ENCODE measurements at places on chromosomes 5 and 9. TPM values are rescaled to one million over a fixed set of nuclear protein-coding genes. Genes with fewer than 3 reads are reported as not detected.

GRCh38 chr9:100211476-100211875 lies 112.4 kb downstream of the INVS start:
- H3K4me1 ChIP-seq: peaks cover 12% of the 10 kb centered on the region
- no peak overlapping the region for H3K27ac ChIP-seq
- no peak for DNase-seq
- H3K4me3 ChIP-seq: no peak overlapping the region
- no peaks in the 10 kb centered on the region for H3K27me3 ChIP-seq

ABCA1 gene
- total RNA-seq: 31.3 TPM

GRCh38 chr5:55603922-55604321 lies 69.2 kb upstream of the PLPP1 start:
- H3K27me3 ChIP-seq: no peaks in the 10 kb centered on the region
- no peaks in the 10 kb centered on the region for H3K36me3 ChIP-seq
- H3K4me1 ChIP-seq: peaks cover 24% of the 10 kb centered on the region
- DNase-seq: no peak
- no peak overlapping the region for H3K4me3 ChIP-seq

LIX1 gene
- total RNA-seq: not detected

- no peak overlapping the region for H3K4me3 ChIP-seq
- peaks cover 6% of the 10 kb centered on the region for H3K4me1 ChIP-seq
- no peaks in the 10 kb centered on the region for H3K36me3 ChIP-seq
- no peaks in the 10 kb centered on the region for H3K27me3 ChIP-seq
- DNase-seq: no peak
Measured at GRCh38 chr9:35771943-35772342, 17.9 kb upstream of the MSMP start.

INSYN2B gene
- total RNA-seq: not detected

- no peak for DNase-seq
- H3K27ac ChIP-seq: no peak overlapping the region
- H3K4me1 ChIP-seq: no peaks in the 10 kb centered on the region
- peaks cover 3% of the 10 kb centered on the region for H3K27me3 ChIP-seq
- no peak overlapping the region for H3K4me3 ChIP-seq
Measured at GRCh38 chr5:148873690-148874485, 47.5 kb downstream of the ADRB2 start.

- DNase-seq: no peak
- no peak overlapping the region for H3K27ac ChIP-seq
- H3K27me3 ChIP-seq: no peaks in the 10 kb centered on the region
Measured at GRCh38 chr9:94826044-94826443, 99.5 kb downstream of the AOPEP start.

DNA sequence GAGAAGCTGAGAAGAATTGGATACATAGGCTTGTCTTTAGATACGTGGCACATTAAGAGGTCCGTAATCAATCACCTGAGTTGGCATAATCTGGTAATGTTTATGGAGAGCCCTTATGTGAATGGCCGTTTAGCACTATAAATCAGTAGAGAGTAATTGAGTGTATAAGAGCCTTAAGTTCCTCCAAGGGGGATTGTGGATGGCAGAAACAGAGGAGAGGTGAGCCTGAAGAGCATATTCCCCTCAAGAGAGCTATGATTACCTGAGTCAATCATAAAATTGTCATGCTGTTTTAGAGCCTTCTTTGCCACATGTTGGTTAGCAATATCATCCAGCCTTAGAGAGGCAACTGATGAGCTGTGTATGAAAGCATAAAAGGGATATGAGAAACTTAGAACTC lies 58.8 kb downstream of the FOCAD start:
- H3K27ac ChIP-seq: no peak overlapping the region
- peaks cover 2% of the 10 kb centered on the region for H3K36me3 ChIP-seq
- H3K4me1 ChIP-seq: peaks cover 8% of the 10 kb centered on the region
- no peak for DNase-seq
- no peak overlapping the region for H3K4me3 ChIP-seq

CARD9 gene
- total RNA-seq: 0.22 TPM

DNA sequence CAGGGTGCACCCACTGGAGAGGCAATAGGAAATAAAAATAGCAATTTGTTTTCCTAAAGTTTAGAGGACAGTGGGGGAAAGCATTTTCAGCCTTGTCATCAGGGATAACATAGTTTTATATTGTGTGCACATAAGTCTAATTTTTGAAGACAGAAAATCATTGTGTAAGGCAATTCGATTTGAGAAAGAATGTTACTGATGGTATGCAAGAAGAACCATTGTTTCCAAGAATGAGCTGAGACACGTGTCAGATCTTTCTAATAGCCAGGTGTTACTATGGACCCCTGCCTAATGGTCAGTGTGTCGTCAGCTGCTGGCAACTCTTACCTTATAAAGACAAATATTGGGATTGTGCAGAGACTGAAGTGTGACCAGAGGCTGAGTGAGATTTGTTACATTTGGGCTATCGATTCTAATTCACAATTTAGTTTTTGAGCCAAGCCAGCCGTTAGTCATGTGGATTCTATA lies 67.1 kb upstream of the PPP2R2B start:
- H3K4me1 ChIP-seq: peaks cover 5% of the 10 kb centered on the region
- H3K36me3 ChIP-seq: no peaks in the 10 kb centered on the region
- H3K27me3 ChIP-seq: no peaks in the 10 kb centered on the region
- no peak for DNase-seq
- no peak overlapping the region for H3K4me3 ChIP-seq
- no peak overlapping the region for H3K27ac ChIP-seq

- H3K27me3 ChIP-seq: peaks cover 19% of the 10 kb centered on the region
- no peak for DNase-seq
- no peak overlapping the region for H3K4me3 ChIP-seq
Measured at GRCh38 chr5:534743-535671, 10.8 kb upstream of the SLC9A3 start.

- no peak for DNase-seq
- H3K36me3 ChIP-seq: no peaks in the 10 kb centered on the region
- no peak overlapping the region for H3K27ac ChIP-seq
- H3K4me3 ChIP-seq: no peak overlapping the region
- H3K4me1 ChIP-seq: no peaks in the 10 kb centered on the region
- peaks cover 29% of the 10 kb centered on the region for H3K27me3 ChIP-seq
Measured at GRCh38 chr5:168874713-168875380, 295.7 kb upstream of the PANK3 start.

ZFR gene
- total RNA-seq: 52.1 TPM

- peaks cover 43% of the 10 kb centered on the region for H3K27me3 ChIP-seq
- DNase-seq: no peak
- no peaks in the 10 kb centered on the region for H3K36me3 ChIP-seq
- H3K27ac ChIP-seq: no peak overlapping the region
- no peaks in the 10 kb centered on the region for H3K4me1 ChIP-seq
Measured at GRCh38 chr9:34796924-34797323, 87.0 kb upstream of the CCL21 start.

GRCh38 chr9:117523531-117524153 lies 108.8 kb upstream of the ASTN2 start:
- no peak overlapping the region for H3K27ac ChIP-seq
- H3K27me3 ChIP-seq: no peaks in the 10 kb centered on the region
- no peak overlapping the region for H3K4me3 ChIP-seq
- H3K36me3 ChIP-seq: no peaks in the 10 kb centered on the region
- H3K4me1 ChIP-seq: no peaks in the 10 kb centered on the region
- no peak for DNase-seq

- H3K27me3 ChIP-seq: peaks cover 13% of the 10 kb centered on the region
- no peaks in the 10 kb centered on the region for H3K36me3 ChIP-seq
- no peak overlapping the region for H3K27ac ChIP-seq
- DNase-seq: no peak
- no peaks in the 10 kb centered on the region for H3K4me1 ChIP-seq
Measured at GRCh38 chr5:174172152-174172551, 126.6 kb downstream of the NSG2 start.

DNA sequence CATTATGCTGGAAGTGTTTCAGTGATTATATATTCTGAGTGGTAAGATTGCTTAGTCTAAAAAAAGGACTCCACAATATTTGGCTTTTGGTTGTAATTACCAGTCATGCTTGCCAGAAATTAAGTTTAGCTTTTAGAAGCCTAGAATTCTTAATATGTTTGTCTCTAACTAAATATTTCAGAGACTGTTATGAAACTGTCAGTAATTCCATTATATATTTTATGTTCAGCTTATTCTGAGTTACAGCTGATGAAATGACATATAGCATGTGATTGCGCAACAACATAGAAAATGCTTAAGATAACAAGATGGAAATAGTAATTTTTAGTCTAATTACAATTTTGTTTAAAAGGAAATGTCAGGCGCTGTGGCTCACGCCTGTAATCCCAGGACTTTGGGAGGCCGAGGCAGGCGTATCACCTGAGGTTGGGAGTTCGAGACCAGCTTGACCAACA lies 44.2 kb downstream of the KIAA1958 start:
- peaks cover 4% of the 10 kb centered on the region for H3K4me1 ChIP-seq
- H3K27ac ChIP-seq: no peak overlapping the region
- no peaks in the 10 kb centered on the region for H3K36me3 ChIP-seq
- no peaks in the 10 kb centered on the region for H3K27me3 ChIP-seq
- H3K4me3 ChIP-seq: no peak overlapping the region

GDNF gene
- not detected for total RNA-seq

- DNase-seq: no peak
- no peak overlapping the region for H3K27ac ChIP-seq
- H3K27me3 ChIP-seq: no peaks in the 10 kb centered on the region
Measured at GRCh38 chr5:13572163-13572562, 372.3 kb downstream of the DNAH5 start.

DNA sequence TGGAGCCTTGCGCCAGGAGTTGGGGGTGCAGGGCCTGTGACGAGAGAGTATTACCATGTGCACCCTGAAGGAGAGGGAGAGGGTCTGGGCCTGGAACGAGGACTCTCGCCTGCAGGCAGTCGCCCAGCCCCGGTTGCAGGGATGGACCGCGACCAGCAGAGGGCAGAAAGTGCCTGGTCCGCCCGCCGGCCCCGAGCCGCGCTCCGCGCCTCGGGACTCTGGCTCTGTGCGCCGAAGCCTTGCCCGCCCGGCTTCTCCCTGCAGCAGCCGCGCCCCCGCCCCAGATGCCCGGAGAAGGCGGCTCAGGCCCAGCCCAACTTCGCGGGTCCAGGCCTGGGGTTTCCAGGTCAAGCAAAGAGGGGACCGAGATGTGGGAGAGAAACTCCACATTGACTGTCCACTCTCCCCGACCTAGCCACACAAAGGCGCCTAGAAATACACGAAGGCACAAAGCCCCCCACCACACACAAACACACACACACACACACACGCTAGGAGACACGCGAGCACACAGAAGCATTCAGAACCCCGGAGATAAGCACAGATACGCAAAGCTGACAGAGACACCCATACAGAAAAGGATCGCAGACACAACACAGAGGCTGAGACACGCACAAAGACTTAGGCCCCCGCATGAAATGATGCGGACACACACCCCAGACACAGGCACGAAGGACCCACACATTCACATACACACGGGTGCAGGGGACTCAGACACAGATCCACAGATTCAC lies 2.0 kb upstream of the LMX1B start:
- no peak overlapping the region for H3K27ac ChIP-seq
- H3K4me3 ChIP-seq: peak overlapping the region; percentile 5
- peaks cover 22% of the 10 kb centered on the region for H3K4me1 ChIP-seq
- H3K36me3 ChIP-seq: no peaks in the 10 kb centered on the region
- H3K27me3 ChIP-seq: peaks cover 66% of the 10 kb centered on the region

DNA sequence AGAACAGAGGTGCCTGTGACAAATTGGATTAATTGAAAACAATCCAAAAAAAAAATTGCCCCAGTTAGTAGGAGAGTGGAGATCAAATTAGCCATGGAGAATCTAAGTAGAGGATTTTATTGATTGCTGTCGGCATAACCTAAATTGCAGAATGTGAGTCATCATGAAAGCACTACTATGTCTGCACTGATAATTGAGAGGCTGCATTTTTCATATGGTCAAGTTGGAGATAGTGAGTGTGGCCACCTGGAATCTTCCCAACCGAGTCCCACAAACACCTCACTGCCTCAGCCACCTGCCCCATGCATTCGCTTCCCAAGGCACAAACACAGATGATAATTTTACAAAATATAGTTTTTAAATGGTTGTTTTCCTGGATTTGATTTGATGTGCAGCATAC lies 123.7 kb downstream of the NTRK2 start:
- no peak overlapping the region for H3K27ac ChIP-seq
- H3K4me3 ChIP-seq: no peak overlapping the region
- DNase-seq: no peak
- H3K4me1 ChIP-seq: no peaks in the 10 kb centered on the region
- H3K36me3 ChIP-seq: no peaks in the 10 kb centered on the region

PCAT7 gene
- total RNA-seq: not detected

DNA sequence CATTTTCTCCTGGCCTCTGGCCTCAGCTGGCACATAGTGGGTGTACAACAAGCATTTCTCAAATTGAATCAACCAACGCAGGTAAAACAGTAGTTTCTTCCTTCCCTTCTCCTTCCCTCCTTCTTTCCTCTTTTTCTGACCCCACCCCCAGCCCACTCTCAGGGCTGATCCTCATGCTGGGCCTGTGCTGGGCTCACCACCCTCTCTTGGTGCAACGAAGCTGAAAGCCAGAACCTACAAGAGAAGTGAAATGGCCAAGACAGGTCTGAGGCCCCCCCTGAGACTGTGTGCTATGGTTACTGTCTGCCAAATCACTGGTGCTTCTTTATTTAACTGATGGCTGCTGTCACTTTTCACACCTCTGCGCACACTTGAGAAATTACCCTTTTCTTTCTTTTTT lies 53.0 kb upstream of the BOD1 start:
- DNase-seq: no peak
- no peak overlapping the region for H3K27ac ChIP-seq
- H3K4me1 ChIP-seq: no peaks in the 10 kb centered on the region
- H3K4me3 ChIP-seq: no peak overlapping the region
- no peaks in the 10 kb centered on the region for H3K36me3 ChIP-seq
- no peaks in the 10 kb centered on the region for H3K27me3 ChIP-seq

GRCh38 chr5:38871790-38872551 lies 26.2 kb downstream of the OSMR start:
- no peak for DNase-seq
- H3K27me3 ChIP-seq: peaks cover 25% of the 10 kb centered on the region
- no peaks in the 10 kb centered on the region for H3K36me3 ChIP-seq
- no peak overlapping the region for H3K4me3 ChIP-seq

LCP2 gene
- 122 TPM for total RNA-seq

- peak overlapping the region; percentile 37 for H3K27ac ChIP-seq
- H3K4me3 ChIP-seq: no peak overlapping the region
- peak; percentile 52 for DNase-seq
Measured at GRCh38 chr9:125649315-125649714, 57.7 kb downstream of the MAPKAP1 start.

DNA sequence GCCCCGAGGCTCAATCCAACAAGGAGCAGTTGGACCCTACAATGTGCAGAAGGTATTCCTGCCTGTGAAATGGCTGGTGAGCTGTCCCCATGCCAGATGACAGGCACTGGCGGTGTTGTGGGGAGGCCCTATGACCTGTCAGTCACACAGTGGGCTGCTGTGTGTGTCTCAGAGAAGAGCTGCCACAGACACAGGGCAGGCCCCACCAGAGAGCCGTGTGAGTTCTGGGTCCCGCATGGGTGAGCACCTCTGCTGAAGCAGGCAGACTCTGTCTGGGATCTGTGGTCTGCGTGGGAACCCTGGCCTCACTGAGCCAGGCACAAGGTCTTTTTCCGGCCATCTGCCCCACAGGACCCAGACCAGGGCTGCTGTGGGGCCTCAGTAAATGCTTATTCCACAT lies 37.3 kb upstream of the PITX1 start:
- no peaks in the 10 kb centered on the region for H3K4me1 ChIP-seq
- DNase-seq: no peak
- no peaks in the 10 kb centered on the region for H3K27me3 ChIP-seq
- H3K27ac ChIP-seq: no peak overlapping the region
- H3K36me3 ChIP-seq: no peaks in the 10 kb centered on the region
- H3K4me3 ChIP-seq: no peak overlapping the region

Measured in activated naive CD4-positive, alpha-beta T cell treated with anti-CD3 and anti-CD28 coated beads for 36 hours (primary cell).